Activated T-helper 1 cell treated with anti-CD3 and anti-CD28 coated beads, Interleukin-12 subunit alpha, Interleukin-12 subunit beta, Interleukin-2, Interleukin-4 antibody, amounts not matched to agents 30 ng/mL and 10 ng/mL and 1 ng/mL, durations not matched to agents 14 hours and 24 hours and 36 hours (primary cell): ENCODE measurements at places on chromosomes 2 and 18. TPM values are rescaled to one million over a fixed set of nuclear protein-coding genes. Genes with fewer than 3 reads are reported as not detected.

DNA sequence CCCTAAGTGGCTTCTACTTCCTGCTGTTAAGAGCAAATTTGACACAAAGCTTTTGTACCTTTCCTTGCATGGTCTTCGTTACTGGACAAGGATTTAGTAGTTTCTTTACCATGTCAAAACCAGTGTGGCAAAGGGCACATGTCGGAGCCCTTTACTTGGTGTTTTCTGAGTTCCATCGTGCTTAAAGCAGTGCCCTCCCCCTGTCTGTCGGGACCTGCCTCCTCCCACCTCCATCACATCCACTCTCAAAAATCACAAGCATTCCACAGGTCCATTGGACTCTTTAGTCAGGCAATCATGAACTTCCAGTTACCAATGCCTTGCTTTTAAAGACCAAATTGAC lies 763 bp downstream of the CCDC141 start:
- no peak overlapping the region for H3K27ac ChIP-seq
- H3K4me1 ChIP-seq, result peaks cover 47% of the 10 kb centered on the region
- peaks cover 2% of the 10 kb centered on the region for H3K36me3 ChIP-seq
- peak overlapping the region; percentile 83 for H3K4me3 ChIP-seq

GRCh38 chr2:56127010-56127409 lies 56.8 kb upstream of the CCDC85A start:
- no peaks in the 10 kb centered on the region for H3K4me1 ChIP-seq
- H3K4me3 ChIP-seq, result no peak overlapping the region
- no peaks in the 10 kb centered on the region for H3K36me3 ChIP-seq
- H3K27ac ChIP-seq, result no peak overlapping the region
- H3K27me3 ChIP-seq, result peaks cover 2% of the 10 kb centered on the region
- no peak for DNase-seq

Gene VWA3B
- total RNA-seq, result not detected in 2 replicates

DNA sequence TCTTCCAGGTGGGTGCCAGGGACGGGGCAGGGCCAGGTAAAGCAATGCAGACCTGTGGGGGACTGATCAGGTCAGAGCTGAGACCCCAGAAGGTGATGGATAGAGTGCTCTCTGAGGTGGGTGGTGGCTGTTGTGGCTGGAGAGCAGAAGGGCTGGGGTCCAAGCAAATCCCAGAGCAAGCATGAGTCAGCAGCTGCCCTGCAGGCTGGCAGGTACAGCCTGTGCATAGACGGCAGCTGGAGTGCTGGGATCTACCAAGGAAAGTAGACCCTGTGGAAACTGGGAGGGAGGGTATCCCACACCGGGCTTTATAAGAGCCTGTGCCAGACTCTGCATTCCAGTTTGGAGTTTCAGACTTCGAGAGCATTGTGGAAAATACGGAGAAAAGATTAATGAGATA lies 663 bp downstream of the TRIM54 start:
- no peak for DNase-seq
- H3K4me3 ChIP-seq, result no peak overlapping the region
- no peaks in the 10 kb centered on the region for H3K36me3 ChIP-seq
- H3K4me1 ChIP-seq, result peaks cover 6% of the 10 kb centered on the region
- no peak overlapping the region for H3K27ac ChIP-seq

Gene EFEMP1
- total RNA-seq, result not detected in 2 replicates

DNA sequence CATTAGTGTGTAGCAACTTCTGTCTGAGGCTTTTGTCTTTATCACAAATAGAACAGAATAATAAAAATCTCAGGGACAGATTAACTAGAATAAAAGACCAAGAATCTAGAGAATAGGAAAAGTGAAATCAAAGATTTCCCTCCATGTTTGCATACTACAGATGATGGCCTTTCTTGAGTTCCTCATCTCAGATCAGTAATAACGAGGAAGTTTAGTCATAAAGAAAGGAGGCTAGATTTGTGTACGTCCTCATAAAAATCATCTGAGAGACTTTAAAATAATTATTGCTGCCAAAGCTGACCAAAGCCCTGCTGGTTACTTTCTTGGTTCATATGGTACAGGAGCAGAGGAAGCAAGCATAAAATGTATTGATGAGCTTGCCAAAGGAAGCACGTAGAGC lies 117.3 kb downstream of the MIB1 start:
- H3K36me3 ChIP-seq, result peaks cover 6% of the 10 kb centered on the region
- no peak for DNase-seq

DNA sequence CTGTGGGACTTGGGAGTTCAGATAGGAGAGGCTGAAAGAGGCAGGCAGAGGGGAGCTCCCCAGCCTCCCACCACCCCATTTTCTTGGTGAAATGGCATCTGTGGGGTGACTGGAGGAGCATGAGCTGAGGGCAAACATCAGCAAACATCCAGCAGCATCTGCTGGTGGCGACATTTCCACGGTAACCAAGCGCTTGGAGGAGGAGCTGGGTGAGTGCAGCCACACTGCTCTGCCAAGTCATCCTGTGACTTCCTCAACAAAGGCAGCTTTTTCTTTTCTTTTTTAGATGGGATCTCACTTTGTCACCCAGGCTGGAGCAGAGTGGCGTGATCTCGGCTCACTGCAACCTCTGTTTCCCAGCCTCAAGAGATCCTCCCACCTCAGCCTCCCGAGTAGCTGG lies 5.6 kb downstream of the TXNL4A start:
- H3K36me3 ChIP-seq, result peaks cover 36% of the 10 kb centered on the region
- H3K27me3 ChIP-seq, result no peaks in the 10 kb centered on the region
- H3K27ac ChIP-seq, result peak overlapping the region; percentile 59
- peaks cover 58% of the 10 kb centered on the region for H3K4me1 ChIP-seq

Gene MEP1B
- total RNA-seq, result 0.20 TPM in 1 of 2 replicates, not detected in the other

DNA sequence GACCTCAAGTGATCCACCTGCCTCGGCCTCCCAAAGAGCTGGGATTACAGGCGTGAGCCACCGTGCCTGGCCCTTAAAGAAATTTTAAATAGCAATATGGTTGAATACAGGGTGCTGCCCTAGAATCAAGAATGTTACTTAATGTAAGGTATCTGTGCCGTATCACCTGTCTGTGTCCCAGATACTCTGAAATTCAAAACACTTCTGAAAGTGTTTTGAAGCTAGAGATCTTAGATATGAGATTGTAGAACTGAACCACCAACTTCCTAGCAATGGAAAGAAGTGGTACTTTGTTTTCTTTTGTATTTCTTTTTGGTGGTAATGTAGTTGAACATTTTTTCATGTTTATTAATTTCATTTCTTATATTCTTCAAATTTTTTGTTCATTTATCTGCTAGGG lies 13.0 kb downstream of the PTPN4 start:
- H3K4me3 ChIP-seq, result no peak overlapping the region
- H3K4me1 ChIP-seq, result peaks cover 6% of the 10 kb centered on the region
- no peak overlapping the region for H3K27ac ChIP-seq
- no peaks in the 10 kb centered on the region for H3K27me3 ChIP-seq

DNA sequence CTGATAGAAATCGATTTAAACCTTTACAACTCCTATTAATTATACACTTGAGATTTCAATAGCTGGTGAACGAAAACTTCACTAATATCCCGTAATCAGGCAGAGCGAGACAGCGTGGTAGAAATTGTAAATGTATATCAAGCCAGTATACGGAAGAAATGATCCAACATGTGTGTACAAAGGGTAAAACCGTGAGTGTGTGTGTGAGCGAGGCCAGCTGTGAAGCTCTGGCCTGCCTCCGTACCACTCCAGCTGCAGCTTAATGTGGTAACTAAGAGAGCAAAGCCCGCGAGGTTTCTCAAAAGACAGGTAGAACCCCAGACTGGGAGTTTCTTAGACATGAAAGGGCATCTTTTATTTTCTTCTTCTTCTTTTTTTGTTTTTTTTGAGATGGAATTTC lies 52.3 kb upstream of the ZNF516 start:
- no peak overlapping the region for H3K4me3 ChIP-seq
- DNase-seq, result no peak
- no peak overlapping the region for H3K27ac ChIP-seq
- H3K27me3 ChIP-seq, result peaks cover 2% of the 10 kb centered on the region
- no peaks in the 10 kb centered on the region for H3K4me1 ChIP-seq
- no peaks in the 10 kb centered on the region for H3K36me3 ChIP-seq

DNA sequence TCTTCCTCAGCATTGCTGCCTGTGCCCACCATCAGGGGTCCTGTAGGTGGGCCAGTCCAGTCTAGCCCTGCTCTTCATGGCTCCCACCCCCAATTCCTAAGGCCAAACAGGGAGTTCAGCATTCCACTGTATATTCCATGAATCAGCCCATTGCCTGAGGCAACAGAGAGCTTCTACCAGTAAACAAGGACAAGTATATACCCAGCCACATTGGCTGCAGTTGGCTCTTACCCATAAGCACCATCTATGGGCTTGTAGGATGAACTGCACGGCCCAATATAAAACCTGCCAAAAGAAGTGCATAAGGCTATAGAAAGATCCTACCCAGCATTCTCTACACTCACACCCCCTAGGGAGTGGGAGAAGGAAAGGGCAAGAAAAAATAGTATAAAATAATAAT lies 95.1 kb upstream of the SALL3 start:
- H3K36me3 ChIP-seq, result no peaks in the 10 kb centered on the region
- no peak overlapping the region for H3K27ac ChIP-seq
- peaks cover 2% of the 10 kb centered on the region for H3K27me3 ChIP-seq

Gene SIX3
- total RNA-seq, result not detected in 2 replicates

Gene SPATA3
- not detected in 2 replicates for total RNA-seq

Gene TUBA3D
- total RNA-seq, result not detected in 2 replicates

DNA sequence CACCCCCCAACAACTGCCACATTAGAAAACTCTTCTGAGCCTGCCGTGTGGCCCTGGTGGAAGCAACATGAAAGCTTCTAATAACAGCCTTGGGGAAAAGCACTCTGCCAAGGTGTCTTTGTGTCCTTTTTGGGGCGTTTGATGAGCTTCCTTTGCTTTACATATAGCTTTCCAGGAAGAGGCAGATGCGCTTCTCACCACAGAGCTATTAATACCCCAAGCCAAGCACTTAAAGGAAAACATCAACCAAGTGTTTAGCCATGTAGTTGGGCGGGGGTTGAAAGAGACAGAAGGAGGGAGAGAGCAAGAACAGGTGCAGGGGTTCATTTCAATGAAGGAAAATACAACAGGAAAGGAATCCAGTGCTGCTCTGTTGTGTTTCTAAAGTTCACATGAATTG lies 176.1 kb downstream of the VAPA start:
- peaks cover 7% of the 10 kb centered on the region for H3K4me1 ChIP-seq
- no peaks in the 10 kb centered on the region for H3K36me3 ChIP-seq
- H3K27me3 ChIP-seq, result no peaks in the 10 kb centered on the region
- DNase-seq, result no peak
- no peak overlapping the region for H3K4me3 ChIP-seq
- H3K27ac ChIP-seq, result no peak overlapping the region
